ENCODE measurements at places on chromosomes 5 and 9. TPM values are rescaled to one million over a fixed set of nuclear protein-coding genes. Genes with fewer than 3 reads are reported as not detected.

The LEAP2 gene
- total RNA-seq = 3.4 TPM

- no peak for DNase-seq
Observed at GRCh38 chr9:94005272-94005901, 50.2 kb upstream of the BARX1 start.

GRCh38 chr5:71658916-71659662 is 60.0 kb upstream of the CARTPT start:
- DNase-seq = no peak

The NEUROG1 gene
- total RNA-seq = not detected

GRCh38 chr5:138459311-138459933 is 5.9 kb upstream of the EGR1 start:
- peak; percentile 92 for DNase-seq

DNA sequence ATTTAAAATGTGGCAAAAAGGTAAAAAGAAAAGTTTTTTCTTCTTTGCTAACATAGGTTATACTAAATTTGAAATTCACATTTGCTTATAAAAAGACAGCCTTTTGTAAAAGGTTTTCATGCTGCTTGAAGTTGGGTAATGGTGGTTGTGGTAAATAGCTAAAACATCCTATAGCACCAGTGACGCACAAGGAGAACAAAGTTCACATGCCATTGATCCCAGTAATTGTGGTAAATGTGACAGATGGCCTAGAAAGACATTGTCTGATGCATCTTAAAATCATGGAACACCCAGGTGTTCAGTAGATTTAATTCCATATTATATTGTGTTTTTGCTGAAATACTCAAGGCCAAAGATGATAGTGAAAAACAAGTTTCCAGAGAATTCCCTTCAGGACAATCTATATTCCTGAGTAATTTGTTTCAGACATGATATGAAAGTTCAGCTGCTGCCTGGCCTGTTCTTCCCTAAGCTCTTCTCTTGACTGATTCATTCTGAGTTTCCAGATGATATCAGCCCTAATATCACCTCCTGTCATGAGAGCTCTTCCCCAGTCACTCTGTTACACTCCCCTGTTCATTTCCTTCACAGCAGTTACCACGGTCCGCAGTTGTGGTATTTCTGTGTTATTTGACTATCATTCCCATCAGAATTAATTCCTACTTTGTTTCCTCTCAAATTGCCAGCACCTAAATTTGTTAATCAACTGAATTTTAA is 4.6 kb upstream of the FBXL17 start:
- DNase-seq = no peak

DNA sequence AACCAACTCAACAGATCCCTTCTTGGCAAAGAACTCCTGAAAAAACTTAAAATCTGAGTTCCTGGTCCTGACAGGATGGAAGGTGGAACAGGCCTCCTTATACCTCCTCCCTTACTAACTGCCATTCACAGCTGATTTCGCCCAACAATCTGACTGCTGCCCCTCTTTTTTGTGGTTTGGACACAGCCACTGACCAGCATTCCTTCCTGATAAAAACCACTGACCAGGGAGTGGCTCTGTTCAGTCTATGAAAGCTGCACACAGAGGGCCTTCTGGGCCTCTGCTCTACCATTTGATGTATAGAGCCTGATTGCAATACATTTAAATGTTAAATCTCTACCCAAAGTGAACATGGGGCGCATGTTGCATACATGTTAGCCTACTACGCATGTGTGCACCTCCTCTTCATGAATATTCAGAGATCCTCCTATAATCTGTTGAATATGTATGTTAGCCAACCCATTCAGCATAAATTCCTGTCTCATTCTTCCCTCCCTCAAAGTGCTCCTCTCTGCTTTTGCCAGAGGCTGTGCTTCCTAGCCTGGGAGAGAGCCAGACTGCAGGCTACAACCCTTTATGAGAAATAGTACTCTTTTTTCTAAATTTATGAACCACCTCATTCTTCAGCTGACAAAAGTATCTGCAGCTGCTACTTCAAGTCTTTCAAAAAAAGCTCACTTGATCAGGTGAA is 93.7 kb upstream of the MRPS30 start:
- no peak for DNase-seq

DNA sequence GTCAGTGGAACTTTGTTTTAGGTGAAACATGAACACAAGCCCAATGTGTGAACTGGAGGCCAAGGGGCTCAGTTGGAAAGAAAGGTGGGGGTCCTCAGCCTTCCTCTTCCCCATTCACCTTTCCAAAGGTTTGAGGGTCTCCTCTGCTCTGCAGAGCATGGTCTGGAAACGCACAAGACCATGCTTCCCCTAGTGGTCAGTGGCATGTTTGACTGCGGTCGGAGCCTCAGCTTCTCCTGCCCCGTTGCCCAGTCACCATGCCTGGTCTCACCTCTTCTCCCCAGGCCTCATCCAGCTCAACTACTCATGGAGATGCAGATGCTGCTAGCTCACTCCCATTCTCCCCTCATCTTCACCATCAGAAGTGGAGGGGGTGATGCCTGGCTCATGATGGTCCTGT is 340.3 kb downstream of the GADD45G start:
- no peak for DNase-seq

All from activated CD8-positive, alpha-beta T cell treated with anti-CD3 and anti-CD28 coated beads, Interleukin-2, amount 10 ng/mL, durations not matched to agents 7 days and 5 days (primary cell).